Heart right ventricle (tissue), 16 donors: ENCODE measurements at places on chromosomes 3 and 15.

DNA sequence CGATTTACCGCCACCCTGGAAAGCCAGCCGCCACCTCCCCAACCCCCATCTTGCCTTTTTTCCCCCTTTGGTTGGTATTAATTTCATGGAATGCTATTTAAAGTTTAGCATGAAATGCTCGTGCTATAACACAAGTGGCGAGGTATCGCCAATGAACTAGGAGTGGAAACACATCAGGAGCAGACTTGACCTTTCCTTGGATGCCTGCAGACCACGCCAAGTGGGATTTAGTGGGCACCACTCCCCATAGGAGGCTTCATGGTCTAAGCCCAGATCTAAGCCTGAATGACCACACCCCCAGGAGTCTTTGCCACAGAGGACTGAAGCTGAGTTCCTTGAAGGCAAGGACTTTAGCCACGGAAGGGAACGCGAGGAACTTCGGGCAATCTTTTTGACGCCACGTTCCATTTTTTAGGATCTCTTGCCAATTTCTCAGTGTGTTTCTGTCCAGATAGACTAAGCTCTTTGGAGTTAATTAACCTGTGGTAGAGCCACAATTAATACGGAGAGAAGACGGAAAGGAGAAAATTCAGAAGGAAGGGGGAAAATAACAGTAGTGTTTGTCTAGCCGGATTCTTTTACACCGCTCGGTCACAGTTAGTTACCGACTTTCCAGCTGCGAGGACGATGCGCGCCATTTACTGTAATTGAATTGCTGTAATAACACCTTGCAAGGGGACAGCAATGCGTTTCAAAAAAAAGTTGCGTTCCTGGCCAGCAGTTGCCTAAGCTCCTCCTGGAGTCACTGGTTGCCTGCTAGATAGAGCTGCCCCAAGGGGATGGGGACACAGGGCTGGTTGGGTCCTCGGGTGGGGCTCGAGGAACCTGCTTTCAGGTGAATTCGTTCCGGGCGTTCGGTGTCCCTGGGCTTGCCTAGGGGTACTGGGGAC lies 37.1 kb downstream of the NR2F2 start:
- no peak for DNase-seq

GRCh38 chr3:112101916-112102315 lies 15.7 kb downstream of the C3orf52 start:
- DNase-seq = no peak

DNA sequence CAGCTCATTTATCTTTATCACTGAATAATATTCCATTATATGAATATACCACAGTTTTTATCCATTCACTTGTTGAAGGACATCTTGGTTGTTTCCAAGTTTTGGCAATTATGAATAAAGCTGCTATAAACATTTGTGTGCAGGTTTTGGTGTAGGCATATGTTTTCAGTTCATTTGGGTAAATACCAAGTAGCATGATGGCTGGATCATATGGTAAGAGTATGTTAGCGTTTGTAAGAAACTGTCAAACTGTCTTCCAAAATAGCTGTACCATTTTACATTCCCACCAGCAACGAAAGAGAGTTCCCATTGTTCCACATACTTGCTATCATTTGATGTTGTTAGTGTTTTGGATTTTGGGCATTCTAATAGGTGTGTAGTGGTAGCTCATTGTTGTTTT lies 72.0 kb upstream of the GOLGA8J start:
- DNase-seq = no peak

DNA sequence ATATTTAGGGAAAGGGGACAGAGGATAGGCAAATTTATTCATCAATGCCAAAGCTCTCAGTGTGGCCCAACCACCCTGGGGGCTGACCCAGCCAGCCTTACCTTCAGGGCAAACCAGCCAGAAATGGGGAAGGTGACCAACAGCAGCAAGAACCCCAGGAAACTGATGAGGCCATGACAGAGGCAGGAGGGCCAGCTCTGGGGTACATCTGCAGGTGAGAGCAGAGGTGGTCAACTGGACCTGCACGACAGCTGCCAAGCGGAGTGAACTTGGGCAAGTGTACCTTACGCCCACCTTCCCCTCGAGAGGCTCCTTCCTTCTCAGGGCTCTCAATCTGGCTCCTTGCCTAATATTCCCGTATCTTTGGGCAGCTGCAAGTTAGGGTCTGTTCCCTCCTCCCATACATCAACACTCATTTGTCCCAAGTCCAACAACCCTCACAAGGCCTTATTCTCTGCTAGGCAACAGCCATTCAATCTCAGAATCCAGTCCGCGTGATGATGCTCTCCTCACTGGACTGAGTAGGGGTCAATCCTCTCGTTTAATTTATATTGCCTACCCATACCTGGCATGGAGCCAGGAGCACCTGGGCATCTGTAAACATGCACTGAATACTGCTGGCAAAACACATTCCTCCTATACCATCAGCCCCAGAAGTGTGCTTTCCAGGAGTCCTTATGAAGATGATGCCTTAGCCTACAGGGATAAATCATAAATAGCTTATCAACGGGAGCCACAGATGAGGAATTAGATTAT lies 1.7 kb downstream of the STOML1 start:
- DNase-seq = no peak

GRCh38 chr15:25933456-25934158 lies 70.5 kb upstream of the ATP10A start:
- peak; percentile 51 for DNase-seq

DNA sequence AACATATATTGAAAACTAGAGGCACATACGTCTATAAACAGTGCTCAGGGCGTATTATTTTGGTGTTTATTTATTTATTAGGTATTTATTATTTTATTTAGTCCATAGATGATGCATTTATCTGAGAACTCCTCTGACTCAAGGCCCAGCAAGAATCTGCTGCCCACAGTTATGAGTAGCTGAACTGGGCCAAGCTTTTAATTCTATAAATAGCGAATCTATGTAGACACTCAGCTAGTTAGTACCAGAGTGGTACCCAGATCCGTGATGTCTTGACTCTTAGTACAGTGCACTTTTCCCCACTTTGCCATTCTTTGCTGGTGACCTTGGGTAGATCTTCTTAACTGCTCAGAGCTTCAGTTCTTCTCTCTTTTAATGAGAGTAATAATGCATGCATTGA lies 370.4 kb upstream of the TPRG1 start:
- DNase-seq = no peak

GRCh38 chr15:41630616-41631217 lies 29.5 kb upstream of the MGA start:
- DNase-seq = no peak
